ENCODE measurements at places on chromosomes 6 and 20. TPM values are rescaled to one million over a fixed set of nuclear protein-coding genes. Genes with fewer than 3 reads are reported as not detected.

- no peak for DNase-seq
Measured at GRCh38 chr6:28206928-28207509, 18.1 kb upstream of the ZSCAN9 start.

DNA sequence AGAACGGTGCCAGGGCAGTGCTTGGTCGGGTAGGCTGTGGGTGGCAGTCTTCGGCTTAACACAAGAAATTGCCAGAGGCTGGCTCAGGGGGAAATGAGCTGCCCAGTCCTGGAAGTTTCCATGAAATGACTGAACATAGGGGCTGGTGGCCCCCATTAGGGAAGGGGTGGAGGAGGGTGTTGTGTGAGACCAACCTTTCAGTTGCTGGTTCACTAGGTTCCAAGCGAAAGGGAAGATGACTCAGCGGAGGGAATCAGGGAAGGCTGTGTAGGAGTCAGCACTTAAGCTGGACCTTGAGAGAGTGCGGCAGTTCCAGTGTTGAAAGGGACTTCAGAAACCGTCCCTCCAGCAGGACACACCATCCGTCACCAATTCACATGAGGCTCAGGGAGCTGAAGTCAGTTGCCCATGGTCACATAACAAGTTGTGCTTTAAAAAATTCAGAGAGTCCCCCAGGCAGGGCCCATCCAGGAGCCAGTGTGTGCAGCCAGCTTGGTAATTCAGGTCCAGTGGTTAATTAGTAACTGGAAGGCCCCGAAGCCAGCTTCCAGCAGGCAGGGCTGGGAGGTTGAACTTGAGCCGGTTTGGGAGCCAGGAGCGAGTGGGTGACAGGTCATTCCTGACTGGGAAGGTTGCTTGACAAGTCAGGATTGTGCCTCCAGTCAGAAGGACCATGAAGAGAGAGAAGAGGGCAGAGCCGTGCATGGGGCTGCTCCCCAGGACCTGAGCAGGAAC lies at the start of gene SGK2:
SGK2 (plus strand) TSS at position 616 of the 735 bp plus-strand sequence. CDS start 7,469 bp downstream, outside the sequence.
- peak; percentile 81 for DNase-seq

- DNase-seq = no peak
Measured at GRCh38 chr6:39901670-39902069, 32.6 kb downstream of the MOCS1 start.

Gene SLC17A5
- 28.8 TPM for total RNA-seq

DNA sequence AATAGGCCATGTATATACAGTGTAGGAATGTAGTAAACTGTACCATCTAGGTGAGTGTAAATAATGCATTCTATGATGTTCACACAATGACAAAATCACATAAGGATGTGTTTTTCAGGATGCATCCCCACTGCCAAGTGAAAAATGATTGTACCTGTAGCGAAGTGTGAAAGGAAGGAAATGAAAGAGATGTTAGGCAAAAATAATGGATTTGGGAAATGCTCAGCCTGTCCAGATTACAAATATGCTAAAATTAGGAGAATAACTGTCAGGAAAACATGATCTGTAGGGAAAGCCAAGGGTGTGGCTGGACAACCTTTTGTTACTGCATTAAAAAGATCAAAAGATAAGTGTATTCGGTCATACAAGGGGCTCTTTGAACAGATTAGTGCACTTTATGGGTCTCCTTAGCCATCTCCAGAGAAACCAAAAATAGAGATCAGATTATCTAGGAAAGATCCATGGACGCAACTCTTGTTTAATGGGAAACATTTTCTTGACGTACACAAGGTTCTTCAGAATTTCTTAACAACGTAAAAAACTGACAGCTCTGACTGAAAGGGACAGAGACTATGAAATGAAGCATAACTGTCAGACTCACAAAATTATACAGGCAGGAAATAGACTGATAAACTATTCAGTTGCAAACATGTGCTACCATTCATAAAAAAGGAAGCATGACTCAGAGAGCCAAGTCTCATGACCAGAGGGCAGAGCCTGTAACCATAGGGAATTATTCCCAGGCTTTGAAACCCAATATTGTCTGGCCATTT lies 253.6 kb upstream of the RAB32 start:
- no peak for DNase-seq

Gene SLC17A2
- total RNA-seq = not detected

- DNase-seq = no peak
Measured at GRCh38 chr6:142700671-142701312, 244.2 kb downstream of the HIVEP2 start.

Gene VNN1
- total RNA-seq = 164 TPM
